Testis (tissue), 5 donors: ENCODE measurements at places on chromosomes 1 and 21. TPM values are rescaled to one million over a fixed set of nuclear protein-coding genes. Genes with fewer than 3 reads are reported as not detected.

- DNase-seq = no peak
Observed at GRCh38 chr1:93707956-93708355, 26.3 kb upstream of the BCAR3 start.

GRCh38 chr1:225437710-225438437 lies 10.0 kb upstream of the LBR start:
- DNase-seq = no peak

- DNase-seq = peak; percentile 28
Observed at GRCh38 chr1:67429011-67429527, 1.1 kb downstream of the SERBP1 start.

DNA sequence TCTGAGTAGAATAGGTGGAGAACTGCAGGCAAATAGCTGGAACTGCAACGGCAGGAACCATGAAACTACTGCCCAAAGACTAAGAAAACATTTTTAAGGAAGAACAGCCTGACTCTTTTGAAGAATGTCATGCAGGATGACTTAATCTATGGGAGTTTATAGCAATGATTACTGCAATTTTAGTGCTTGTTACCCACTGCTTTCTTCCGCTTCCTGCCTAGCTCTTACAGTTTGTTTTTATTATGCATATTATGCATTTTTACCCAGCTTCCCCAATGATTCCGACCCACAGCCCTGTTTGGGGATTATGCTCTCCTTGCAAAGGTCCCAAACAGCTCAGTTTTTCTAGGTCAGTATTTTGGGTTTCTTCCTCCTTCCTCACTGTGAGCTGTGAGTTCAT lies 71.2 kb downstream of the PCNX2 start:
- no peak for DNase-seq

DNA sequence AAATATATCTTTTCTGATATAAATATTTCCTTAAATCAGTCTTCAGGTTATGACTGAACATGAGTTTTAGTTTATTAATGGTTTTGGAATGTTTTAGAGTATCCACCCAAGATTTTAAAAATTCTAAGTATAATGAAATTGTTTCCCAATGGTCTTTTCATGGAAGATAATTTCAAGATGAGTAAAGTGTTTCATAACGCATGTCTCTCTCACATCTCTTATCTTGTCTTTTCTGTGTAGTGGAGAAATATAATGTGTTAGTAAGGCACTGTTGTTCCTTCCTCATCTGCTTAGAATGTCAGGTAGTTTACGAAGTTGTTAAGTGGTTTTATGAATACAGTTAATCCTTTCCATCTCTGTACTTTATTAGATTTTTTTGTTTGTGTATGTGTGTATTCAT lies 49.6 kb downstream of the PLA2G4A start:
- no peak for DNase-seq

Gene ATAD3B
- total RNA-seq = 55.6 TPM

- DNase-seq = no peak
Observed at GRCh38 chr1:17012775-17013490, 1.2 kb upstream of the ATP13A2 start.

Gene VHLL
- total RNA-seq = 1.7 TPM

DNA sequence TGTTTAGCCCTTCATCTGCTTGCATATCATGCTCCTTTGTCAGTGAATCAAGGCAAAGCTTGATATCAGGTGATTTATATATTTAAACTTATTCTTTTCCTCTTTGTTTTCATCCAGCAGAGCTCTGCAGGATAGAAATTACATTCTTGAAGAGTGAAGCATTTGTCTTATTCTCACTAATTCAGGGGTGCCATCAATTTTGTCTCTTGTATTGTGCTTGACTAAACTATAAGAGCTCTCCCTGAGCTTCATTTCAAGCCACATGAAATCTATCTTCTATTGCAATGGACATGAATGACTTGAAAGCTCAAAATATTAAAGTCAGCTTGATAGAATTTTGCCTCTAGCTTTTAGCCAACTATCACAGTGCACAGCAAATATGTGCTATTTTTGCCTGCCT lies 236.7 kb upstream of the KCTD3 start:
- no peak for DNase-seq

DNA sequence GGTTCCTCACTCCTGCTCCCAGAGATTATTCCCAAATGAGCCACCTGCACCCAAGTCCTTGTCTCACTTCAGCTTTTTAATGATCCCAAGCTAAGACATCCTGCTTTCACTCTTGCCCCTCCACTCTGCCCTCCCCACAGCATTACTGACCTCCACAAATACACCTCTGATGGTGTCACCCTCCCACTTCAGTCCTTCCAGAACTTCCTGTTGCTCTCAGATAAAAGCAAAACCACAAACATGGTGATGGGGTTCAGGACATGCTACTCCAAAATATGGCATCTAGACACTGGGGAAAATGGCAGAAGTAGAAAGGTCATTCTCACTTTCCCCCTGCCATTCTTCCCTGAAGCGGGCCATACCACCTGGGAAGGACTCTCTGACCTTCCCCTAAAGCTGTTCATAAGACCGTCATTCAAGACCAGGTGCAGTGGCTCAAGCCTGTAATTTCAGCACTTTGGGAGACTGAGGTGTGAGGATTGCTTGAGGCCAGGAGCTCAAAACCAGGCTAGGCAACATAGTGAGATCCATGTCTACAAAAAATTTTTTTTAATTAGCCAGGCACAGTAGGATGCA lies 65.8 kb upstream of the KLHDC7A start:
- no peak for DNase-seq

Gene RIPPLY3
- 0.31 TPM for total RNA-seq

Gene TSHB
- not detected for total RNA-seq

Gene SLC44A3
- 2.7 TPM for total RNA-seq

Gene SYT2
- 7.2 TPM for total RNA-seq

Gene ATP1A4
- total RNA-seq = 23.0 TPM

Gene PADI1
- total RNA-seq = not detected

DNA sequence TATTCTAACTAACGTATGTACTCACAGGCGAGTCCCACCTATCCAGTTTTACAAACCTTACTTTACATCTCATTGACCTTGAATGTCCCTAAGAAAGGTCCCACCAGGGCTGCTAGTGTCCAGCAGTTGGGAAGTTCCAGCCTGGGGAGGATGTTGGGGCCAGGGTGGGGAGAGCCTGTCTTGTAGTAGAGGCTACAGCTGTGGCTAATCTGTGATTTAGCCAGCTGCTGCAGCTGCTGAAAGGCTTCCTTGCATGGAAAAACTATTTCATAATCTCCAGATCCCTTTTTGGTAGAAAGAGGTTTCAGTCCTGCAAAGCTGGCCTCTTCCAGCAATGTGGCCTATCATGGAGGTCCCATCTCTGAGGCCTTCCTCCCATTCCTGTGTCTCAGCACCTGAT lies 23.1 kb downstream of the TNN start:
- DNase-seq = no peak

- DNase-seq = no peak
Observed at GRCh38 chr1:106049595-106049994, 1006.9 kb upstream of the PRMT6 start.

Gene SLC25A44
- 32.8 TPM for total RNA-seq

GRCh38 chr1:2134621-2135307 lies 59.8 kb downstream of the FAAP20 start:
- DNase-seq = no peak

DNA sequence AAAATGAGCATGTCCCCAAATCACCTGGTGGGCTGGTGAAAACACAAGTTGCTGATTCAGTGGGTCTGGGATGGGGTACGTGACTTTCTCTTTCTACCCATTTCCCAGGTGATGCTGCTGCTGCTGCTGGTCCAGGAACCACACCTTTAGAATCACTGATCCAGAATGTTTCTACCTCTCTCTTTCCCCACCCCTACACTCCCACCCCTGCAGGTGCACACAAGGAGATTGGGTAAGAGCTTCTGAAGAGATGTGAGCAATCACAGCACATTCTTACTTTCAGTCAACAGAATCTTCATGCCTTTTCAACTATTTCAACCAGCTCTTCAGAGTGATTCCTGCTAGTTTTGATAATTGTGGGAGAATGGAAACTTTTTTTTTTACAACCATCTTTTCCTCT lies 130.9 kb downstream of the LMX1A start:
- no peak for DNase-seq

DNA sequence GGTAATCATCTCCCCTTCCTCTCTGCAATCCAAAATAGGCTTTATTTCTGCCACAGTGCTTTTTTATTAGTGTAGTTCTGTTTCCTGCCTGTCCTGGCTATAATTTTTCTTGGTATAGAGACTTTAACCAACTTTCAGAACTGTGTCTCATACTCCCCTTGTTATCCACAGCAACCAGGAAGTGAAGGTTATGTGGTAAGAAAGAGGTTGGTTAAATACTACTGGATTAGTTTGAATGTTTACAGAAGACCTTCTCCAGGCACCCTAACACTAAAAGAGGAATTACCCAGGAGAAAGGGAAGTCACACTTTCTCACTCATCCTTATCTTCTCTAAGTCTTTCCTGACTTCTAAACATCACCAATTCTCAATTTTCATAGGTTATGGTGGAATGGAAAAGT lies 17.8 kb upstream of the TNFSF4 start:
- no peak for DNase-seq
